Stimulated activated CD4-positive, alpha-beta T cell treated with anti-CD3 and anti-CD28 coated beads, Interleukin-15, amount 100 ng/mL, for 1 hour (primary cell): ENCODE measurements at places on chromosomes 5 and 9.
A peak's percentile ranks its signal among the peaks of the same experiment; 100 is the strongest.

DNA sequence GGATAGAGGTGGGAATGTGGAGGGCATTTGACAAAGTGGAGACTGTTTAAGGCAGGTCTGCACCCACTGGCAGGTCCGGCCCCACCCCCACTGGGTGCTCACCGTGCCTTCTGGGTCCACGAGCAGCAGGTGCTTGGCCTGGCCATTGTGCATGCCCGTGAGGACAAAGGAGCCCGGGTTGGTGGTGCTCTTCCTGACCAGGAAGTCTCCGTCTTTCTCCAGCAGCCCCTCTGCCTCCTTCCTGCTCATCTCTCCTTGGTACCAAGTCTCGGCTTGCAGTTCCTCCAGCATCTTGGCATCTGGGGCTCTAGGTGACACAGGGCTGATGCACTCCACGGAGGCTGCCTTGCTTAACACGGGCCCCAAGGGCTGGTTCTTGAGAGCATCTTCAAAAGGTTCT lies 46.6 kb downstream of the S1PR3 start:
- DNase-seq: no peak

DNA sequence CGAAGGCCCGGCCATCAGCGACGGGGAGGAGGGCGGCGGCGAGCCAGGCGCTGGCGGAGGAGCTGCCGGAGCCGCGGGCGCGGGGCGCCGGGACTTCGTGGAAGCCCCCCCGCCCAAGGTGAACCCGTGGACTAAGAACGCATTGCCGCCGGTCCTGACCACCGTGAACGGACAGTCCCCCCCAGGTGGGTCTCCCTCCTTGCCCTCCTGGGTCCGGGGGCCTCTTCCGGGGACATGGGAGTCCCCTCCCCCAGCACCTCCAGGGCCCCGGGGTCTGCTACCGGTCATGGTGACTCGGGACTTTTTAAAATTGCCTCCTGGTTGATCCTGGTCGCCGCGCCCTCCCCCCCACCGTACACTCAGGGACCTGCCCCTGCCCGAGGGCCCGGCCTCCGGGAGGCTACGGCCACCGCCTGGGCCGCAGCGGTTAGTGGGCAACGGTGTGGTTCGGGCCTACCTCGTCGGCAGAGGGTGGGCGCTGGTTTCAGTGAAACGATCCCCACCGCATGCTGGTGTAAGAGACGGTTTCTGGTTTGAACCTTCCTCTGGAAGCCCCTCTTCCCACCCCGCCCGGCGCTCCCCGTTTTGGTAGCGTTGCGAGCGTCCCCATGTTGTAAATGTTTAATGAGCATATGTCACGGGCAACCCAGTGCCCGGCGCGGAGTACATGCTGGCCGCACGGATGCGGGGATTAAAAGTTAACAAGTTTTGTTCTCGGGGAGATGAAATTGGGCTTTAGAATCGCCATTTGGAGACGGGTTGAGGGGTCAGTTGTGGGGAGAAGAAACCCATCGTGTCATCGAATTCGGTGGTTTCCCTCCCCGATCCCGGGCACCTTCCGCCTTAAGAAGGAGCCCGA lies 1.1 kb downstream of the LARP1 start:
- peak; percentile 18 for DNase-seq

- no peak for DNase-seq
Measured at GRCh38 chr5:130773813-130774212, 391.2 kb downstream of the HINT1 start.

GRCh38 chr5:139342423-139342723 lies 719 bp downstream of the PAIP2 start:
- DNase-seq: no peak

- no peak for DNase-seq
Measured at GRCh38 chr5:15752663-15753285, 252.8 kb downstream of the FBXL7 start.

- no peak for DNase-seq
Measured at GRCh38 chr9:107922260-107922659, 432.7 kb upstream of the KLF4 start.

DNA sequence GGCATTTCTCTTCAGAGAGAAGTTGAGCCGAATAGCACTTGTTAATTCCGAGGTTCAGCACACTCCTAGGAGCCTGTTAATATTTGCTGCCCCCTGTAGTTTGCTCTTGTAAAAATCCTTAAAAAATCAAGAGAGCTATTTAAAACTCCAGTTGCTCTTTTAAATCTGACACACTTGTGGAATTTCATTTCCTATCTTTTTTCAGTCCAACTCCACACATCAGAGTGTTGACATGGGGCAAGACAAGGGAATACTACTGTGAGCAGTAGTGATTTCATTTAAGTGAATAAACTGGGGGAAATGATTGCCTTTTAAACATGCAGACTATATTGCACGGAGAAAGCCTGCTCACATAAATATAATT lies 1096.3 kb upstream of the DMAC1 start:
- DNase-seq: no peak

DNA sequence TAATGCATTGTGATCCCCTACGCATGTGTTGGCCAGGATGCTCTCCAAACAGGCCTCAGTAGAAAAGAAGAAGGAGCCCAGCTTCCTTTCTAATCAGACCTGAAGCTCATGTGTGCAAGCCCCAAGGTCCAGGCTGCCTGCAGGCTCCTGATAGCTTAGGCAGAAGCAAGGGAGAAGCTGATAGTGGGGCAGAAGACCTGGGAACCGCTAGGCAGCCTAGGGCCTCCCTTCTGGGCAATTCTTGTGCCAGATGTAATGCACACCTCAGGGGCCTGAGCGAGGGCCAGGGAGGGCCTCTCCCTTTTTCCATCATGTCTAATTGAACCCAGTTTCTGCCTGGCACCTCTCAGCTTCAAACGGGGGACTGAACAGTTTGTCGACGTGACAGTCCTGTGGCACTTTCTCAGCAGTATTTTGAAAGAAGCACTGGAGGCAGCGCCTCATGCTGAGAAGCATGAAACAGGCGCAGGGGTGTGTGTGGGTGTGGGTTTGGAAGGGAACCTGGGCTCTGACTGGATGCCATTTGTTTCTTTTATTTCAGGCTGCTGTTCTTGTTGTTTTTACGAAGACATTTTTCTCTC lies 212.8 kb downstream of the PIK3R1 start:
- no peak for DNase-seq

DNA sequence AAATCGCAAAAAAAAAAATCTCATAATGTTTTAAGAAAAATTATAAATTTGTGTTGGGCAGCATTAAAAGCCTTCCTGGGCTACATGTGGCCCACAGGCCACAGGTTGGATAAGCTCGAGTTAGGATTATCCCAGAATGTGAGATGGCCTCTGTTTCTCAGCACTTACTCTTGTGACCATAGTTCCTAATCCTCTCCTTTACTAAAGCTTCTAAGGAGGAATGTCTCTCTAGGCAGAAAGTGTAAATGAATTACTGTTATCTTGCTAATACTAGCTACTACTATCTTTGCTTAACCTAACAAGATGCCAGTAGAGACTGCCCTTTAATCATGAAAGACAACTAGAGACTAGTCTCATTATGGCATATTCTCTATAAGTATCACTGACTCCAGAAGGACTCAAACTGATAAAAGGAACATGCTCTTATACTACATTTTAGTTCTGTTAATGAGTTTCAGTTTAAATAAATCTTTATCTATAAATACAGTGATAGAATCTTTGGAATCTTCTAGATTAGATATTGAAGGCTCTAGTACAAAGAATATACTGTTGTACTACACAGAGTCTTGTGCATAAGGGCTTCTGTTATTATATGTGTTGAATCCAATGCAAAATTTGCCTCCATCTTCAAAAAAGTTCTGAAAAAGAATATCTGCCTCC lies 13.8 kb downstream of the INVS start:
- DNase-seq: no peak

DNA sequence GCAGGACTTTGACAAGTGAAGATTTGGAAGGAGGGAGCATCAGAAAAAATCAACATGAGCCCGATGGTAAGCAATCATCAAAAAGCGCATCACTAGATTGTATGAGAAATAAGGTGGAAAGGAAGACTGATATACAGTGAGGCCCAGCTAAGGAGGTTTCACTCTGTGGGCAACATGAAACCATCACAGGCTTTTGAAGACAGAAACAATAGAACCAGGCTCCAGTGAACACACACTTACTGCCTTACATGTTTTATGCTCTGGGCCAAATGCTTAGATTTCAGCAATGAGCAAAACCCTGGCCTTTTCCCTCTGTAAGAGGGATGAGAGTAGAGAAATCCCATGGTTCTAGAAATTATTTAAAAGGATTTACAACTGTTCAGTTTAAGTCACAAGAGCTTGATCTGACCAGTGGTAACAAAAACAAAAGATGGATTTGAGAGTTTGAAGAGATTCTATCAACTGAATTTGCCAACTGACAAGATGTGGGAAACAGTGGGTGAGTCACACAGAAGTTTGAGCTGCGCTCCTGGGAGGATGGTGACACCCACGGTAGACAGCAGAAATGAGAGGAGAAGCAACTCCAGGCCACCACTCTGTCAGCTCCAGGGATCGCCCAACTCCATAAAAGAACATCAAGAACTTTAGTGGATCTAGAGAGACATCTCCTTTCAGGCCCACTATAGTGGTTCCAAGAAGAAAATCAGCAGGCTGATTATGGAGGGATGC lies 261.8 kb downstream of the MCTP1 start:
- DNase-seq: no peak

- DNase-seq: no peak
Measured at GRCh38 chr9:72150127-72150526, 887 bp downstream of the GDA start.

DNA sequence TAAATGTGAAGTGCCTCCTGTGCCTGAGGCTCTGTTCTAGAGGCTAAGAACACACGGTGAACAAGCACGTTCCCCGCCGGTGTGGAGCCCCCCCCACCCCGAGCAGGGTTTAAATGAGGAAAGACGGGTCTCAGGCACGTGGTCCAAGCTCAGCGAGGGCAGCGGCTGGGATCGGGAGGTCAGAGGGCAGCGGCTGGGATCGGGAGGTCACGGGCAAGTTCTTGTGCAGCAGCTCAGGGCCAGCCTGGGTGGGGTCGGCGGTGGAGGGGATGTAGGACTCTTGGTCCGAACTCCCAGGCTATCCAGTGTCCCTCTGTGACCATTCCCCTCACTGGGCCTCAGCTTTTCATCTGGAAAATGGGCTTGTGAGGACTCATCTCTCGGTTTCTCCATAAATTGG lies 2.7 kb upstream of the GBGT1 start:
- DNase-seq: no peak

DNA sequence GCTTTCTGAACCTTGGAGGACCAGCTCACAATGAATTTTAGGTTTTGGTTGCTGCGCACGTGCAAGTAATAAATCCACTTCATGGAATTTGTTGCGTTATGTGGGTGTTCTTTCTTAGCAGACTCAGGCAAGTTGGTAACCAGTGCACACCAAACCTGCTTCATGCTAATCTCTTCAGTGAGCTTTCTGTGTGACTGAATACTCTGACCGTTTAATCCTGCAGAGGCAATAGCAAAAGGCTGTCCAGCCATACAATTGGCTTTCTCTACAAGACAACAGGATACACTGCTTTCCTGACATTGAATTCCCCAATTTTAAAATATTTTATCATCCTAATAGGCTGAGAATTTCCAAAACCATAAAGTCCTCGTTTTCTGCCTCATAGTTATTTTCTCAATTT lies 10.3 kb downstream of the UGT3A2 start:
- DNase-seq: no peak

- DNase-seq: no peak
Measured at GRCh38 chr9:38047301-38048251, 21.5 kb downstream of the SHB start.

DNA sequence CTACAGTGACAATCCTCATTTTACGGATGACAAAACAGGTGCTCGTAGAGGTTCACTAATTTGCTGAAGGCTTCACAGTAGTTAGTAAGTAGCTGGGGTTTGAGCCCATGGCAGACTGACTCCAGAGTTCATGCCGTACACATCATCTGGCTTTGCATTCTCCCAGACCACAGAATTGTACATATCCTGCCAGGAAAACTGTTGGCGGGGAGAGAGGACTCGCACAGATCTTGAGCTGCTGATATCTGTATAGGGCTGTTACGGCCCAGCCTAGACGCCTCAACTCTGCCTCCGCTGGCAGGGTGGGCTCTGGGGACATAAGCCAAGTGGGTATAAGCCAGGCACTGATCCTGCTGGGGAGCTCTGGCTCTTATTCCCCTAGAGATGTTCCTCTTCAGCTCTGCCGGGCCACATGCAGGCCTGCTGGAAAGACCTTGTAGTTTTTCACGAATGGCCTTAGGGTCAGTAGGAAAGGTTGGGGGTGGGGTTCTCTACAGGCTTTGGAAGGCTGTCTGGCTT lies 16.3 kb downstream of the LARP1 start:
- no peak for DNase-seq

DNA sequence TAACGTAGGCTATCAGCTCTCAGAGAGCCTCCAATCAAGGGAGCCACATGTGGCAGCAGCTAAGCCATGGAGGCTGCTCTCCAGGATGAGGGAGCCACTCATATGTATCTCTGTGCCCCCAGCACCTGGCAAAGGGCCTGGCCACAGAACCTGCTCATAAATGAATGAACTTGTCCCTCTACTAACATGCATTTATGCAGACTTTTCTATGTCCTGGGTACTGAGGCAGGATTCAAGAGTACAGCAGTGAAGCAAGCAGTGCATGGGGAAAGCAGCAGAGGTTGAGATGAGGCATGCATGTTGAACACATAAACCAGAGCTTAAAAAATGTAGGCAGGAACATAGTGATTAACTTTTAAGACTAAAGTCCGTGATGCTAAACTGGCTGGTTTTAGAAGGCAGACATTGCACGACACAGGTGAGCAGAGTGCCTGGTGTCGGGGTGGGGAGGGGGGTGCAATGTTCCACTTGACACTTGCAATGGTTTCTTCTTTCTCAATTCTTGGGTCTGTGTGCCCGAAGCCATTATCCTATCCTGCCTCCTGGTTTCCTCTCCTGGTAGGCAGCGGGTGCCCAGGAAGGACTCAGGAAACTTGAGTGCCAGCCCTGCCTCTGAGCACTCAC lies 142.8 kb upstream of the ALDH1B1 start:
- no peak for DNase-seq

- DNase-seq: no peak
Measured at GRCh38 chr5:59296317-59297264, 596.9 kb downstream of the PDE4D start.

GRCh38 chr9:19154135-19154612 lies 26.9 kb upstream of the PLIN2 start:
- no peak for DNase-seq

GRCh38 chr9:75623462-75623861 lies 267.0 kb upstream of the PCSK5 start:
- DNase-seq: no peak

- DNase-seq: no peak
Measured at GRCh38 chr5:74396913-74397622, 243.5 kb downstream of the ENC1 start.

GRCh38 chr5:59209758-59210359 lies 627.0 kb downstream of the RAB3C start:
- DNase-seq: no peak

DNA sequence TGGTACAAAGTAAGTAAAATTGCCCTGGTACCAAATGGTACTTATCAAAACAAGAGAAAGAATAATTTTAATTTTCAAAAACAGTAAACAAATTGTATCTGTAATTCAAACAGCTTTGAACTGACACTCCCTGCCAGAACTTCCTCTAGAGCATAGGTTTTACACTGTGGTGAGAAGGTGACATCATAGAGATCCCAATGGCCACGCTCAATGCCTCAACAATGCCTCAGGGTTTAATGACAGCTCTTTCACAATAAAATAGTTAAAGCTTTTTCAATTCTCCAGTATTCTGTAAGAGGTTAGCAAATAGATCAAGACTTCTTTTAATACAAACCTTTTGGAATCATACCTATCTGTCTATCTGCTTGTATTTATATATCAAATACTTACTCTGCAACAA lies 437.1 kb downstream of the PRR16 start:
- DNase-seq: no peak

- no peak for DNase-seq
Measured at GRCh38 chr9:78688796-78689195, 391.9 kb downstream of the PSAT1 start.

GRCh38 chr5:146642410-146642809 lies 126.4 kb upstream of the GPR151 start:
- DNase-seq: no peak
